ENCODE measurements at places on chromosomes 7 and 10.
A peak's percentile ranks its signal among the peaks of the same experiment; 100 is the strongest.

DNA sequence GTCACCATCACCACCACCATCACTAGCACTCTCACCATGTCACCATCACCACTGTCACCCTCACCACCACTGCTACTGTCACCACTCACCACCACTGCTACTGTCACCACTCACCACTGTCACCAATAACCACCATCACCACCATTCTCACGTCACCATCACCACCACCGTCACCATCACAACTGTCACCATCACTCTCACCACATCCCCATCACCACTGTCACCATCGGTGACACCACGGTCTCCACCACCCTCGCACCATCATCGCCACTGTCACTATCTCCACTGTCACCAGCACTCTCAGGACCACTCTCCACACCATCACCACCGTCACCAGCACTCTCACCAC lies 130.4 kb downstream of the MAD1L1 start:
- DNase-seq, result no peak

DNA sequence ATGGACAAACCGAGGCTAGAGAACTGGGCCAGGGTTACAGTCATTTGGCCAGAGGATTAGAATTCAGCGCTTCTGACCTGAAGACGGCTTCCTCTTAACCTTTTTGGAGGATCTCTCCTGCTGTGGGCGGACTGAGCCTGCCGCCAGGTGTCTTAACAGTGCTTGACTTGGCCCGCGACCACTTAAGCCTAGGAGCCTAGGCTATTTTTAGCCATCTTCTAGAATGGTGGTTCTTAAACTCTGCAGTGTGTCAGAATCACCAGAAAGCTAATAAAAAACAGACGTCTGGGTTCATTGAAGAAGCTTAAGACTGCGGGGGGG lies 722 bp downstream of the MDH2 start:
- no peak for DNase-seq

- peak; percentile 28 for DNase-seq
Measured at GRCh38 chr10:76282061-76283025, 850.9 kb downstream of the LRMDA start.

DNA sequence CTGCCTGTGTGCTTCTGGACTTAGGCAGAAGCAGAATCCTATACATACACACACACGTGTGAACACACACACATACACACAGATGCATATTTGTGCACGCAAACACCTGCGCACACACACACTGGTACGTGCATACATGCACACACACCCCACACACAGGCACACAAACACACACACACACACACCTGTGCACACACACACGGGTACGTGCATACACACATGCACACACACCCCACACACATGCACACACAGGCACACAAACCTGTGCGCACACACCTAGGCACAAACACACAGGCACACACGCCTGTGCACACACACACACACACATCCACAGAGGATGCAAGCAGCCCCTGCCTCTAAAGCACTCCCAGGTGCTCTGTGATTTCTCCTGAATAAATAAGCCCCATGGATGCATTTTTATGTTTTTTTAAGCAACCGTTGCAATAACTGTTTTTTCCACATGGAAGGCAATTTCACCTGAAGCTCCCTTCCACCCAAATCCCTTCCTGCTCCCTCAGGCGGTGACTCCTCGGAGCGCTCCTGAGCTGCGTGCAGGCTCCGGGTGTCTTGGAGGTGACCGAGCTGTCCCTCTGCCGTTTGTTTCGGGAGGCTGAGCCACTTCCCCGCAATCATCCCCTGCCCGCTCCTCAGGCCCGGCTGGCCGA lies 41.5 kb upstream of the PDGFA start:
- no peak for DNase-seq

GRCh38 chr7:90461219-90461618 lies 8.2 kb upstream of the PTTG1IP2 start:
- DNase-seq, result peak; percentile 37

- no peak for DNase-seq
Measured at GRCh38 chr7:140325600-140325999, 72.7 kb downstream of the SLC37A3 start.

DNA sequence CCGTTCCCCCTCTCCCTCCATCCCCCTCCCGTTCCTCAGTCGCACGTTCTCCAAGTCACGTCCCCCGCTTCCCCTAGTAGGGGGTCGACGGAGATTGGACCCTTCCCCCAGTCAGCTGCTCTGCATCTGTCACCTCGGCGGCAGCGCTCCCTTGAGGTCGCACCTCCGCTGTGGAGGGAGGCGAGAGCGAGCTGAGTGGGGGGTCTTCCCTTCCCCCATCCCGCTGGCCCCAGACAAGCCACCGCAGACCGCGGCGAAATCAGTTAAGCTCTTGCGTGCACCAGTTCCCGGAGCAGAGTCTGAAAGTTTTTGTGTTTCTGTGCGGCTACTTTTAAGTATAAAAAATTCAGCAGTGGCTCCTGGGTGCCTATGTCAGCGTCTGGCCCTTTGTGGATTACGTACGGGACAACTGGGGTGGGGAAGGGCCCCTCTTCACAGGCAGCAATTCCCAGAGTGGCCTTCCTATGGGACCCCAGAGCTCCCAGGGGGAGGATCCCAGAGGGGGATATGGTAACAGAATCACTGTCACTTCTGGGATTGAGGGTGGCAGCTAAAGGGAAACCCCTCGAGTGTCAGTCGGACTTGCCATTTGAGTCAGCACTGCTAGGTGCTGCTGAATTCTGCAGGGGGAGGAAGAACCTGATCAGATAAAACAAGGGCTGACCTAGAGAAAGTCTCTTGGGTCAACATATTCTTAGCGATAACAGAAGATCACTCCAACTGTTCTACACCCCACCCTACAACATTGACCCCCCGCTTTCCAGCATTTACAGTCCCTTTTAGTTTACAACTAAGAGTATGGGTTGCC lies 12.5 kb upstream of the DDIT4 start:
- peak; percentile 65 for DNase-seq

GRCh38 chr7:115447495-115447894 lies 525.6 kb downstream of the MDFIC start:
- no peak for DNase-seq

- peak; percentile 39 for DNase-seq
Measured at GRCh38 chr7:82209179-82209747, 234.3 kb downstream of the CACNA2D1 start.

DNA sequence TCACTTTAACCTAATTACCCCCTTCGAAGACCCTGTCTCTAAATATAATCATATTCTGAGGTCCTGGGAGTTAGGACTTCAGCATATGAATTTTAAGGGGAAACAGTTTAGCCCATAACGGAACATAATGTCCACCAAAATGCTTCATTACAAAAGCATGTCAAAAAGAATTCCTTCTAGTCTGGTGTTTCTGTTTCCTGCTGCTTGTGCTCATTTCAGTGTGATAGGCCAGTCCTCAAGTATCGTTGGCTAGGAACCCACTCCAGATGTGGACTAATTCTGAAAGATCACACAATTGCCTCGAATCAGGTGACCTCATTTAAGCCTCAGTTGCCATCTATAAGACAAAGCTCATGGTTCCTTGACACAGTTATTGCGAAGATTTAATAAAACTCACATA lies 29.6 kb downstream of the INPP5F start:
- peak; percentile 63 for DNase-seq

- no peak for DNase-seq
Measured at GRCh38 chr7:66869660-66870450, 51.2 kb upstream of the TMEM248 start.

DNA sequence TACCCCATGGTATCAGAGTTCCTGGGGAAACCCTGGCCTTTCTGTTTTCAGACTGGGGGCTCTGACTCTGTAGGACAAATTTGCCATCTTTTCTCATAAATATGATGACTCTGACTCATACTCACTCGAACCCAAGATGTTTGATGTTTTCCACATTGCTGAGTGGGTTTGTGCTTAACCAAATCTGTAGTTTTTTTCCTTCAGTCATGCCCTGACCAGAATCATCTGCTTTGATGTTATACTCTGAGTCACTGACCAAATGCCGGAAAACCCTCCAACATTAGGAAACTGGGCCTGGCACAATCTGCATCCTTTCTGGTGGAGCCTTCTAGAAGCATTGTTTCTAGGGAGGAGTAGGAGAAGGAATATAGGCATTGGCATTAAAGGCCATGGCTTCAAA lies 118.7 kb downstream of the C10orf105 start:
- peak; percentile 91 for DNase-seq

DNA sequence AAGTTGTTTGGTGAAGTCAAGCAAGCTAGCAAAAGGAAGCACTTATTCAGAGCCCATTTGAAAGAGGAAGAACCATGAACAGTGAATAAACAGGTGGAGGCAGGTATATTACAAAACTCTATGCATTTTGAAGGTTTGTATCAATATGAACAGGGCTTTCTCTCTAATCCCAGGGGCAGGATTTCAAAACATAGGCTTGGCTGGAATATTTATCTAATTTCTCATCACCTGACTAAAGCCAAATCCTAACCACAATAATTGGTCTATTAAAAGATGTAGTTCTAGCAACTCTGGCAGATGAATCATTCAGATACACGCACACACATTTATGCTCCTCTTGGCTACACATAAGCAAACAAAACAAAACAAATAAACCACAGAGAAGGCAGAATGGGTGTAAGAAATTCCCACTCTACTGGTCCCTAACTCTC lies 554.4 kb downstream of the INHBA start:
- DNase-seq, result peak; percentile 97

- no peak for DNase-seq
Measured at GRCh38 chr10:34047389-34047788, 712.9 kb upstream of the NRP1 start.

- no peak for DNase-seq
Measured at GRCh38 chr10:71092812-71093401, 119.5 kb upstream of the UNC5B start.

GRCh38 chr7:156969972-156970420 lies 20.5 kb downstream of the NOM1 start:
- peak; percentile 16 for DNase-seq

Measured in AG10803 (cell line).